ENCODE measurements at places on chromosomes 6 and 20.

- DNase-seq = peak; percentile 86
Observed at GRCh38 chr20:37992802-37993409, 40.4 kb downstream of the TTI1 start.

DNA sequence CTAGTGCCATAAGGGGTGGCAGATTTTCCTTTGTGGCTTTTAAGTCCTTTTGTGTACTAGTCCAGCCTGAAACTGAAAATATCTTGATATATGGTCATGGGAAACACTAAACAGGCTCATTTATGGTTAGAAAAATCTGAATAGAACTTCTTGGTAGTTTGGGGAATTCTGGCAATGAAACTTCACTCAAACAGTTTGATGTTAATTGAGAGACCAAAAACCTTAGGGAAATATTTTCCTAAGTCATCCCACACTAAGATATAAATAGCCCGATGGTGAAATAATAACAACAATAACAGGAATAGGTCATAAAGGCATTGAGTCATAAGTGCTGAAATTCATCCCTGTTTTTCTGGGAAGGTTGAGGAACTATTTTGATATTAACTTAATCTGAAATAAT lies 146.2 kb upstream of the SMLR1 start:
- peak; percentile 72 for DNase-seq

DNA sequence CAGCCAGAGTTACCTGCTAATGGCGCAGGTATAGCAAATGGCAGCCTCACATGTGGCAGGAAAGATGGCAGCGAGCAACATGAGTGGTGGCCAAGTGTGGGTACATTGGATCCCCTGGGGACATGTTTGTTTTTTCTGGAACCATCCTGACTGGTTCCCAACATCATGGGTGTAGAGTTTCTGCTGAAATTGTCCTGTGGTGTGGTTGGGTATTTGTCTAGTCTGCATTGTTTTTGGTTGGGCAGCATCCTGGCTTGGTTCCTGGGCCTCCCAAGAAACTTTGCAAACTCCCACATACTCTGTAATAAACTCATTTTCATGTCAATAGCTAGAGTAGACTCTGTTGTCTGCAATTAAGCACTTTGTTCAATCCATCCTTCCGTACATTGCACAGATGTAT lies 282.6 kb downstream of the CDC5L start:
- no peak for DNase-seq

GRCh38 chr6:105994591-105995390 lies 91.3 kb upstream of the PRDM1 start:
- DNase-seq = peak; percentile 83

- no peak for DNase-seq
Observed at GRCh38 chr6:255751-256083, 36.6 kb upstream of the DUSP22 start.

- DNase-seq = no peak
Observed at GRCh38 chr6:56259234-56260077, 12.1 kb upstream of the COL21A1 start.

DNA sequence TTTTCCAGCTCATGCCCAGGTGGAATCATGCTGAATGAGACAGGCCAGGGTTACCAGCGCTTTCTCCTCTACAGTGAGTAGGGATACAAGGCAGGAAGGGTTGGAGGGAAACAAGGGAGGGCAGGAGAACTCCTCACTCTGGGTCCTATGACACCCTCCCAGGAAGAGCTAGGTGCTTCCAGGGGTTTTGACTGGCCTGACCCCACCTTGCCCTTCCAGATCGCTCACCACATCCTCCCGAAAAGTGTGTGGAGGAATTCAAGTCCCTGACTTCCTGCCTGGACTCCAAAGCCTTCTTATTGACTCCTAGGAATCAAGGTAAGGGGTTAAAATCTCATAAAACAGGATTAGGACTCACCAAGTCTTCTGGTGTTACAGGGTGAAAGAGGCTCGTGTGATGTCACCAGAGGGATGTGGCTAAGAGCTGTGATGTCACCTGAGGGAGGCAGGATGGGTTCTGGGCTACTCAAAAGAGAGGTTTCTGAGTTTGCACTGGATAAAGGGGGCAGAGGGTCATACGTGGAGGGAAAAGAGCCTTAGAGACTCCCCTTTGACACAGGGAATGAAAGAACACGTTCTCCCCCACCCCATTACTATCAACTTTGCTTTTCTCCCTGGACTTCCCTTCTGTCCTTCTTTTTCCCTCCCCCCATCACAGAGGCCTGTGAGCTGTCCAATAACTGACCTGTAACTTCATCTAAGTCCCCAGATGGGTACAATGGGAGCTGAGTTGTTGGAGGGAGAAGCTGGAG lies 1.9 kb downstream of the APOM start:
- no peak for DNase-seq

DNA sequence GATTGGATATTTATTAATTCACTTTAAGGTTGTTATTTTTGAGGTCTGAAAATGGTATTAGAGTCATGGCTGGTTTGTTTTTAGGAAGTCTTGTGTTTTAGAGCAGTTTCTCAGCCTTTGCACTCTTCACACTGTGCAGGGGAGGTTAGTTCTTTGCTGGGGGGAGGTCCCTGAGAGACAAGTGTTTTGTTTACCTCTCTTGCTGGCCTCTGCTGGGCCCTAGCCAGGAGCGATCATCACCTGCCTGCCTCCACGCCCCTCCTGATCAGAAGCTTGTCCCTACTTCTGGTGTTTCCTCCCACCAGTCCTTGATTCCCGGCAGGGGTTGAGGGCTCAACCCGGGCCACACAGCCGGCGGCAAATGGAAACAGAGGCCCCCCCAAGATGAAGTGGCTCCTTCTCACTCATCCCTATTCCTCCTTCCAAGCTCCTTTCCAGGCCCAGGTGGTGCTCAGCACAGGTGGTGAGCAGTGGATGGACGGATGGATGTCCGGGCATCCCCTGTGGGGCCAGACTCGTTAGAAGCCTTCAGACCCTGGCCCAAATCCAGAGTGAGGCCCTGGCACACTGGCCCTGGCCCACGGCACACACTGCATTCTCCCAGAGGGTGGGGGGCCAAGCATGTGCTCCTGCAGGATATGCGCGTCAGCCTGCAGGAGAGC lies 51.3 kb downstream of the GRM4 start:
- DNase-seq = no peak

DNA sequence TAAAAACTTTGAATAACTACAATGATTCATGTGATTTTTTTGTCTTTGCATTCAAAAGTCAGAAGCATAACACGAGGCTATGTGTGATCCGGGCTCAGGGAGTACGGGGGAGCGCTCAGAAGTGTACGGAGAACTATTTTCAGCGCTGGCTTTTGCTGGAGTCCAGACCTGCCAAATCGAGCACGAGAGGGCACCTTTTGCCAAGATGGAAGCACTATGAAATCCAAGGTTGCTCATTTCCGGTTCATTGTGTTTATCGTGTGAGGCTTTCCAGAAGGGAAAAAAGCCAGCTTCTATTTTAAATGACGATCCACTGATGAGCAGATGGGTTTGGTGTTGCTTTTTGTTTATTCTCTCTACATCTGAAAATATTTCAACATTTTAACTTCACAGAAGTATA lies 11.3 kb downstream of the RAMACL start:
- peak; percentile 44 for DNase-seq

GRCh38 chr6:9982215-9982614 lies 432.7 kb downstream of the TFAP2A start:
- no peak for DNase-seq

- peak; percentile 39 for DNase-seq
Observed at GRCh38 chr20:15930311-15931305, 642.6 kb downstream of the KIF16B start.

DNA sequence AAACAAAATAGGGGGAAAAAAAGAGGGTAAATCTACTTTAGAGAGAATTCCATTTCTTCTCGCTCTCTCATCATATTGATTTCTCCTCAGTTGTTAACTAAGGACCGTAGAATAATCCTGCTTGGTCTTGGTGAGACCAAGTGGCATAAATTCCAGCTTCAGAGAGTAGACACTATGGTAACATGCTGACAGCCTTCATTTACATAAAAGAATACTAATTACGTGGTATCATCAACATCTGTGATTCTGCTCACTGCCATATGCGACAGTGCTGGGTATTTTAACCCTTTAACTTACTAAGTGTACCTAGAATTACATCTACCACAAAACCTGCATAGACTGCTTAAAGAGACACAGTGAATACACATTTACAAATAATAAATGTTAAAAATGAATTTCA lies 27.1 kb downstream of the TOMM6 start:
- no peak for DNase-seq

DNA sequence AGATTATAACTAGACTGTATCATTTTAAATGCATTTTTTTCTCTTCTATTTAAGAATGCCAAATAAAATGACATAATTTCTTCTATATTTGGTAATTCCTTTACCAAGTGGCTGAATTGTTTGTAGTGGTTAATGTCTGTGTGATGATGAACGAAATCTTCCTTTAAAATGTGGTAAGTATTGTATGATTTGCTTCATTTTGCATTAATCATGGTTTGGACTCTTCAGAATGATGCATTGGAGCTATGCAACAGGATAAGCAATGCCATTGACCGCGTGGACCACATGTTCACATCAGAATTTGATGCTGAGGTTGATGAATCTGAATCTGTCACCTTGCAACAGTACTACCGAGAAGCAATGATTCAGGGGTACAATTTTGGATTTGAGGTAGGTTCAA lies 99.6 kb downstream of the MAP3K4 start:
- DNase-seq = no peak

DNA sequence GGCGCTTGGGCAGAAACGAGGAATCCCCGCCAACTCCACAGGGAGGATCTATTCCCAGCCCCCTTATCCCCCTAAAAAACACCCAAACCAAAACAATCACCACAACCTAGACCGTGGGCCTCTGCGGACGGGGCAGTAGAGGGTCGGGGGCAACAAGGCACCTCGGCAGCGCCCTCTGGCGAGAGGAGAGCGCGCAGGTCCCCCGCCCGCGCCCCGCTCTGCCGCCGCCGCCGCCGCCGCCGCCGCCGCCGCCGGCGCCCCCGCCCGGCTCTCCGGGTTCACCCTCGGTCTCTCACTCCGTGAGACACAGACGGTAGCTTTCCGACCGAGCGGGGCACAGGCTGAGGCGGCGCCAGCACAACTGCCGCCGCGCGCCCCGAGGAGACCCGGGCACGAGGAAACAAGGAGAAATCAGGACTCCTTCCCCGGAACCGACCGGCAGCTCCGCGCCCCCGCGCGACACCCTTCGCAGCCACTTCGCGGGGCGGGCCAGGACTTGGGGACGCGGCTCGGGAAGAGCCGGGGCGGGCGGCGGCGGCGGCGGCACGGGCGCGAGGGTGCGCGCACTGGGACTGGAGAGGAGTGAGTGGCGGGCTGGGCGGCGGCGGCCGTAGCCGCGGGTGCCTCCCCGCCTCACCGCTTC lies at the start of gene SLC35F1:
TSS of gene SLC35F1 (plus strand) at position 307 of the 643 bp plus-strand sequence.
- peak; percentile 31 for DNase-seq

- DNase-seq = peak; percentile 40
Observed at GRCh38 chr6:30727920-30728553, 7.9 kb downstream of the TUBB start.

GRCh38 chr6:165448210-165448609 lies 138.8 kb upstream of the C6orf118 start:
- DNase-seq = no peak

DNA sequence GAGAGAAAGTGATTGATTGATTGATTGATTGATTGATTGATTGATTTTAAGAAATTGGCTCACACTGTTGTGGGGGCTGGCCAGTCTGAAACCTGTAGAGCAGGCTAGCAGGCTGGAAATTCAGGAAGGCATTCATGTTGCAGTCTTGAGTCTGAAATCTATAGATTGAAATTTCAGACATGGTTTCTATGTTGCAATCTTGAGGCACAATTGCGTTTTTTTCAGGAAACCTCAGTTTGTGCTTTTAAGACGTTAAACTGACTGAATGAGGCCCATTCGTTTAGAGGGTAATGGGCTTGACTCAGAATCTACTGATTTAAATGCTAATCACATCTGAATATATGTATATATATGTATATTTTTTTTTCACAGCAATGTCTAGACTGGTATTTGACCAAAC lies 106.3 kb downstream of the STXBP5 start:
- no peak for DNase-seq

DNA sequence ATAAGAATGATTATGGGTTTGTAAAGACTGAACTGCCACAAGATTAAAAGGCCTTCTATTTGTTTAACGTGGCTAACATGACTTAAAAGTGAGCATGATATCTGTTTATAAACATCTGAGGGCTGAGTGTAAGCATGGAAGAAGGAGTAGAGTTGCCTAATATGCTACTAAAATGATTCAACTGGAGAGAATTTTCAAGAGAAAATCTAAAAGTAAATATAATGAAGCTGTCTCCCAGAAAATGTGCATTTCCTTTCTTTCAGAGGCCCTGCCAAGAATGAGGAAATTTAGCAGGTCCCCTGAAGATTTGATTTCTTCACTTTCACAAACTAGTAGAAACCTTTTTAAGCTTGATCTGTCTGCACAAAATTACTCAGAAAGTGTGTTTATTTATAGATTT lies 4.2 kb upstream of the EYA4 start:
- no peak for DNase-seq

- DNase-seq = peak; percentile 81
Observed at GRCh38 chr6:33702345-33702977, 9.0 kb downstream of the UQCC2 start.

GRCh38 chr6:168671028-168671862 lies 230.3 kb downstream of the SMOC2 start:
- DNase-seq = no peak

- DNase-seq = no peak
Observed at GRCh38 chr6:106670236-106670635, 40.9 kb downstream of the QRSL1 start.

GRCh38 chr20:43305749-43306148 lies 116.0 kb upstream of the PTPRT start:
- DNase-seq = no peak

Measured in GM03348 (cell line).